ENCODE measurements at places on chromosomes 5 and 9.

DNA sequence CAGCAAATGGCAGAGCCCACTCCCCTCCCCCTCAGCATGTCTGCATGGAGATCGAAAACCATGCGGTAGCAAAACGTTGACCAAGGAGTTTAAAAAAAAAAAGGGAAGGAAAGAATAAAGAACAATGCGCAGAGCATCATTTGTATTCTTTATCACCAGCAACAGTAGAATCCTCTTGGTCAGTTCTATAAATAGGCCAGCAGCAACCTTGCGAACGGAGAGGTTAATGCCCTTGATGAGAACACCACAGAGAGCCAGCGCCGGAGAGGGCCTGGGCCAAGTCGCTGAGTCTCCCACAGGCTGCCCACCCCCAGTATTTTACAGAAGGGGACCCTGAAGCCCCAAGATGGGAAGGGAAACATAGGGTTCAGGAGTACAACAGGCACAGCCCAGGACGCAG is 22.7 kb downstream of the WHRN start:
- no peak for DNase-seq

DNA sequence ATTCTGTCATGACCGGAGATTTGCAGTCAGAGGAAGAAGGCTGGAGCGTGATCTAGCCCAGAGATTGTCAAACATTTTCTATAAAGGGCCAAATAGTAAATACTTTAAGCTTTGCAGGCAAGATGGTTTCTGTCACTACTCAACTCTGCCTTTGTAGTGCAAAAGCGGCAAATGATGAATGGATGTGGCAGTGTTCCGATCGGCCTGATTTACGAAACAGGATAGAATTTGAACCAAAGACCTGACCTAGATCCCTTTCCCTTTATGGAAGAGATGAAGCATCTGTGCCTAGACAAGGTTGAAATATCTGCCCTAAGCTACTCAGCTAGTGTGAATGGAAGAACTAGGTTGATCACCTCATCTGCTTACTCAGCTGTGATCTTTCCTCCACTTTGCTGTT is 209.5 kb downstream of the YTHDC2 start:
- no peak for DNase-seq

DNA sequence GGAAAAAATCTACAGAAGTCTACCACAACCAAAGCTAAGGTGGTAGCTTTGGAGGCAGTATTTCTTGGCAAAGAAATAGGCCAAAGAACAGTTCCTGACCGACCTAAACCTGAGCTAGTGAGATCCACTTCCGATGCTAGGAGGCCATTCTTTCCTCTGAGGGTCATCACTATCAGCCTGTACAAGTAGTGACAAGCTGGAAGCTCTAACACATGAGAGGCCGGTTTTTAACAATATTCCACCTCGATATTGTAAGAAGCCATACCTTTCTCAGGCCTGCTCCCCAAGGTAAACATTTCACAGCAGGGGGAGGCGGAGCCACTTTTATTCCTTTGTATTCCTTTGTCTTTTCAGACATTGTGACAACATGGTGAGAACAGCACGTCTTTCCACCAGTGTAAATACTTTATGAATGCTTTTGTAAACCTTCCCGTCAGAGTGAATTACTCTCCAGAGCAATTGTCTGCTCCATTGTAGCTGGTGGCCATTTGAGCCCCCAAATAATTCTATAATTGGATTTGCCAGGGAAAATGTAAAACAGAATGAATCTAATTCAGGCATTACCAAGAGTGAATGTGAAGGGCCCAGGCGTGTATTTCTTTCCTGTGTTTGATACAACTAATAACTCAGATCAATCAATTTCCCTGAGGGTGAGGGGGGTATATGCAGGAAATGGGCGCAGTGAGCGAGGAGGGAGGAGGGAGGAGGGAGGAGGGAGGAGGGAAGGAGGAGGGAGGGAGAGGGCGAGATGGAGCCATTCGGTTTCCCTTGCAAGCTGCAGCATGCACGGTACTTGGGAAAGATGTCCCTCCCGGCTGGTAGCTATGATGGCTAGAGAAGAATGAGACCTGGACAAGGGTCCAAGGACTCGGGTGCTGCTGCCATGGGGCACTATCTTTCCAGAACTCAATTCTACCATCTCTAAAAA is 166.6 kb downstream of the CDK5RAP2 start:
- DNase-seq, result no peak

- no peak for DNase-seq
Observed at GRCh38 chr9:110919609-110920008, 118.7 kb downstream of the LPAR1 start.

GRCh38 chr9:10104774-10105173 is 508.0 kb downstream of the PTPRD start:
- DNase-seq, result no peak

- no peak for DNase-seq
Observed at GRCh38 chr5:150659360-150660107, 1.5 kb upstream of the MYOZ3 start.

DNA sequence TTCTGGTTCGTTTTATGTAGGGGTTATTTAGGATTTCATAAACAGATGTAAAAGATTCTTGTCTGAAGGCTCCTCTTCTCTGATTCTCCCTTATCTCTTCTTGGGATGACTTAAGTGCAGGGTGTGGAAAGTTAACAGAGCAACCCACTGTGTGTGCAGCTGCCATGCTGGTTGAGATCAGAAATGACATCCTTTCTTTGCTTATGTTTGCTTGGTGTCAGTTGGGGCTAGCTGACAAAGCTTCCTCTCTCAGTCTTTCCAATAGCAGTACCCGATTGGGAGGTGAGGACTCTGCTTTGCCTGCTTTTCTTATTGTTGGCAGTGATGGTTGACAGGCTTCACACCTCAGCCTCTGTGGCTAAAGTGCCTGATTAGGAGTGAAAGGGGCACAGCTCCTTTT is 26.5 kb downstream of the OGN start:
- DNase-seq, result no peak

GRCh38 chr9:1938675-1939170 is 76.4 kb upstream of the SMARCA2 start:
- peak; percentile 17 for DNase-seq

DNA sequence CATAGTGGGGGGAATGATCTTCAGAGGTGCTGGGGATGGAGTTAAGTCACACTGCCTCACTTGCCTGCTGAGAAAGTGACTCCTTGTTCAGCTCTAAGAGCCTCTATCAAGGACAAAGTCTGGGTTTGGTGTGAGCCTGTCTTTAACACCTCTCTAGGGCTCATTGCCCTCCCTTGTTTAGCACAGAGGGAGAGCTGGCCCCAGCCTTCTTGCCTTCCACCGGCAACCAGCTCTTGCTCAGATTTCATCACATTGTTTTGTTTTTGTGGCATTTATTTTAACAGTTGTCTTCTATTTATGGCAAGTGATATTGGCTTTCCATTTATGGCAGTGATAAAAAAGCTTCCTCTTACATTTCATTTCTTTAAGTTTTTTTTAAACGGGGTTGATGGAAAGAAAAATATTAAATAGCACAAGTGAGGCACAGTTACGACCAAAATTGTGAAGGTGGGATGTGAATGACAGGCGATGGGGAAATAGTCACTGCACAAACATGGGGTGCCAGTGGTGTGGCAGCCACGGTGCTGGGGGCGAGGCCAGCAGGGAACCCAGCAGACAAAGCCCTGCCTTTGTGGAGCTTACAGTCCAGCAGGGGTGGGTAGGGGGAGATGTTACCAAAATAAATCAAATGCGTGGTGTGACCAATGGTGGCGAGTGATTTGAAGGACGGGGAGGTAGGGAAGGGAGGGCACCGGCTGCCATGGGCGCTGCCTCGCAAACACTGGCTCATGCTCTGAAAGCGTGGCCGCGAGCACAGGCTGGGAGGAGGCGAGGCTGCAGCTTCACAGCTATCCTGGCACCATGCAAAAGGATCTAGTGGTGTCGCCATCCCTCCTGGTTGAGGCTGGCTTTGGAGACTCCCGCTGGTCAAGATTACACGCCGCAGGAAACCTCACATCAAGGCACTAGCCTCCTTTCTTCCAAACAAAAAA is 21.2 kb upstream of the UNC5A start:
- DNase-seq, result no peak

GRCh38 chr5:61816585-61817450 is 484.8 kb downstream of the ZSWIM6 start:
- DNase-seq, result no peak

GRCh38 chr5:131279204-131279603 is 15.4 kb downstream of the CDC42SE2 start:
- DNase-seq, result no peak

- no peak for DNase-seq
Observed at GRCh38 chr9:105854783-105855724, 160.7 kb downstream of the TMEM38B start.

- DNase-seq, result no peak
Observed at GRCh38 chr9:114080773-114081440, 2.8 kb upstream of the AMBP start.

- no peak for DNase-seq
Observed at GRCh38 chr5:146945617-146946084, 67.1 kb upstream of the PPP2R2B start.

DNA sequence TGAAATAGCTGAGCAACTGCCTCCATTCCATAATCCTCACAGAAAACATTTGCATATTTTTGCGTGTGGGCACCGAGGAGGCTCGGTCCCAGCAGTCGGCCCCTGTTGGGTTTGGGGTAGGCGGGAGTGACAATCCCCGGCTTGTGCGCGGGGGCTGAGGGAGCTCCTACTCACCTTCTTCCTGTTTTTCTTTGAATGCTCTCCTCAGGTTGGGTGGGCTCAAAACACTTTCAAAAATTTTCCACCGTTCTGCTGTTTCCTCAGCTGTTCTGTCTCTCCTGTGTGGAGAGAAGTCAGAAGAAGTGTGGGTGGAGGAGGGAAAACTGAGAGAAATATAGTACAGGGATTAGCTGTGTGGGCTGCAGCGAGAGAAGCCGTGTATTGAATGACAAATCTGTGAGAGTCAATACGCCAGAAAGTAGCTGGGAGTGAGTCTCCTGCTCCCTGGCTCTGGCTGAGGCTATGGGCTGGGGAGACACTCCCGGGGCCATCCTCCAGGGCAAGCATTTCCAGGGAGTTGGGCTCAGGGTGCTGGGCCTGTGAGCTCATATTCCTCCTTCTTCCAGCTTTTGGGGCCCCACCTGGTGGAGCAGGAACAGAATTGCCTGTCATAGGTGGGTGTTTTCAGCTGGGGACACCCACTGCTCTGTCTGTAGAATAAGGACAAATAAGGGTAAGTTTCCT is 84.7 kb downstream of the CMYA5 start:
- no peak for DNase-seq

DNA sequence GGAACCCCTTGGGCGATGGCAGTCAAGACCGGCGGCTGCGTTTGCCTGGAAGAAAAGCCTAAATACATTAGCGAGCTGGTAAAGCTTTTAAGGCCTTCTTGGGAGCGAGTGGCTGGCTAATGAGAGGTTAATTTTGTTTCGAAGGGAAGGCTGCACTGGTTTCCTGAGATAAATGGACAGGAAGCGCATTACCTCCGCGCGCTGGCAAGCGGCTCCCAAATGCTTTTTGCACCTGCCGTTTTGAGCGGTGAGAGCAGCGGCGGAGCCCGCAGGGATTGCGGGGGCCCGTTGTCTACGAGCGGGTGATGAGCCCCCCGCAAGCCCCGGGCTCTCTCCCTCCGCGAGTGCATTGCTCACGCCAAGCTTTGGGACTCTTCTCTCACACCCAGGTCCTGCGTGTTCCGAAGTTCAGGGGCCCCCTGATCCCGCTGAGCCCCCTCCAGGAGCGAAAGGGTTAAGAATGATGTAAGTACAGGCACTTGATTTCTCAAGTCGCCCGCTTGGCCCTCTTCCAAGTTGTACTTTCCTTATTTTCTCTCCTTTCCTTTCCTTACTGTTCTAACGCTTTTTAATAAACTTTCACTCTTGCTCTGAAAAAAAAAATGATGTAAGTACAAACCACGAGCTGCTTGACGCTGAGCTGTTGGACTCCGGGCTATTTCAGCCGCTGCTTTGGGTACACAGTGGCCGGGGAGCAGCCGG is 3.1 kb upstream of the RGMB start:
- peak; percentile 20 for DNase-seq

- no peak for DNase-seq
Observed at GRCh38 chr9:115300874-115301273, 182.9 kb upstream of the TNC start.

GRCh38 chr5:22965960-22966359 is 112.8 kb upstream of the CDH12 start:
- no peak for DNase-seq

DNA sequence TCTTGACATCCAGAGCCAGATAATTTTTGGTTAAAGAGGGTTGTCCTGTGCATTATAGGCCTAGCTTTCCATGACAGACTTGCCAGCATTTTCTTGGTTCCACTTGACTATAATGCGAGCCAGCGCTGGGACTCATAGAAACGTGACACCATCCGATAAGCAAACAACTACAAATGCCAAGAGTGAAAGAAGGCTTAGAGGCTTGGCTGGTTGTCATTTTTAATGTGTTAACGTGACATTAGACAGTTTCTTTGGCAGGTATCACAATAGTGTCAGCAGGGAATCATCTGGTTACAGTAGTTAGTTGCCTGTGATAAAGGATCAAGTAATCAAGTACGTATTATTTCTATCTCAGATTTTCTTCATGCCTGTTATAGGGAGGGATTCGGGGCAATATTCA is 20.0 kb upstream of the LIFR start:
- no peak for DNase-seq

- DNase-seq, result no peak
Observed at GRCh38 chr5:134122530-134122929, 8.0 kb downstream of the TCF7 start.
